Skin of body (tissue), 3 donors: ENCODE measurements at places on chromosomes 7 and 10.

GRCh38 chr10:8050556-8051108, 3.9 kb upstream of the GATA3 start:
- peak; percentile 8 for DNase-seq

GRCh38 chr7:151402029-151402835, 7.6 kb downstream of the WDR86 start:
- no peak for DNase-seq

DNA sequence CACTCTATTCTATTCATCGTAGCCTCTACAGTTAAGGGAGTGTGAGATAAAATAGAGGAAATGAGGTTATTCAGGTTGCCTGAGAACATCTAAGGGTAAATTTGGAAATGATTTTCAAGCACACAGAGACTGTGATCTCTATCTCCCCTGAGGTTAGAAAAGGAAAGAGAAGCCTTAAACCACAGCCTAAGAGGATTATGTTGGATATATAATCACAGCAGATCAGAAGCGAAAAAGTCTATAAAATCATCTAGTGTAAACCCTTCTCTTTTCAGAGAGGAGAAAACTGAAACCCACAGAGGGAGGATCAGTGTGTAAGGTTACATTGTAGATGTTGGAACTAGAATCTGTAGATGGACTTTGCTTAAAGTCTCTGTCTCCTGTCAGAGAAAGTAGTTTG, 90.6 kb upstream of the SEMA3E start:
- no peak for DNase-seq

GRCh38 chr7:141597966-141598365, 46.8 kb downstream of the AGK start:
- no peak for DNase-seq

DNA sequence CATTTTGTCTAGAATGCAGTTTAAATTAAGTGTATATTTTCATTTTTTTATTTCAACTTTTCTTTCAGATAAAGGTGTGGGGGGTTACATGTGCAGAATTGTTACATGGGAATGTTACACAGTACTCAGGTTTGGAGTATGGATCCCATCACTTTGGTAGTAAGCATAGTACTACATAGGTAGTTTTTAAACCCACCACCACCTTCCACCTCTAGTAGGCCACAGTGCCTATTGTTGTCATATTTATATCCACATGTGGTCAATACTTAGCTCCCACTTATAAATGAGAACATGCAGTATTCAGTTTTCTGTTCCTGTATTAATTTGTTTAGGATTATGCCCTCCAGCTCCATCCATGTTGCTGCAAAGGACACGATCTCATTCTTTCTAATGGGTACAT, 200.6 kb downstream of the CCDC7 start:
- DNase-seq: no peak

GRCh38 chr10:29849126-29849833, 210.1 kb downstream of the JCAD start:
- peak; percentile 85 for DNase-seq

GRCh38 chr10:102408728-102409603, 9.6 kb downstream of the PSD start:
- peak; percentile 78 for DNase-seq

DNA sequence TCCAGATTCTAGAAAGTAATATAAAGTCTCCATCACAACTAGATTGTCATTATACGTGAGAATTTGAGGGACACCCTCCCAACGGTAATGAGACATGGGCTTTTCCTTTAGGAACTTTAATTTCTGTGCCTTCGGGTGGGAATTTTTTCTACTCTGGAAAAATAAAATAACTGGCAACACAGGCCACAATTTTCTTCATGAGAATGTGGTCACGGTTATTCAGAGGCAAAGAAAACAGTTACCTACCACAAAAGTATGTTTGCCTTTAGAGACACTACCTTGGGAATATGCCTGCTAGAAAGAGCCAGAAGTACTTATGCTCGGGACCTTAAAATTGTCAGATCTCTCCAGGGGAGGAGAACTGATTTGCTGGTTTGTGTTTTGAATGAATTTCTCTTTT, 99.4 kb downstream of the ITGA8 start:
- no peak for DNase-seq

- DNase-seq: no peak
Measured at GRCh38 chr7:41193738-41194282, 509.1 kb downstream of the INHBA start.

DNA sequence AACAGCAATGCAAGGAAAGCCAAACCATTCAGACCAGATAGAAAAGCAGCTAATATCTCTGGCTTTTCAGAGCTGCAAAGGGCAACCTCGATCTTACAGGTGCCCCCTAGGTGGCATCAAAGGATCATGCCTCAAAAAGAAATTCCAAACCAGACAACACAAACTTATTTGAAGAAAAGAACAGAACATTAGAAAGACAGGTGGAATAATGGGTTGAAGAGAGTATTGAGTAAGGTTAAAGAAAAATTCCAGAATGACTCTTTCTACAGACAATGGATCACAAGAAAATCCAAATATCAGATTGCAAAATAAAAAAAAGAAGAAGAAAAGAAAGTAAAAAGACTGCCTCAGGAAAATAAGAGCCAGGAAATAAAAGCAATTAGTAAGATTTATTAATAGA, 213.7 kb downstream of the ELMO1 start:
- no peak for DNase-seq

DNA sequence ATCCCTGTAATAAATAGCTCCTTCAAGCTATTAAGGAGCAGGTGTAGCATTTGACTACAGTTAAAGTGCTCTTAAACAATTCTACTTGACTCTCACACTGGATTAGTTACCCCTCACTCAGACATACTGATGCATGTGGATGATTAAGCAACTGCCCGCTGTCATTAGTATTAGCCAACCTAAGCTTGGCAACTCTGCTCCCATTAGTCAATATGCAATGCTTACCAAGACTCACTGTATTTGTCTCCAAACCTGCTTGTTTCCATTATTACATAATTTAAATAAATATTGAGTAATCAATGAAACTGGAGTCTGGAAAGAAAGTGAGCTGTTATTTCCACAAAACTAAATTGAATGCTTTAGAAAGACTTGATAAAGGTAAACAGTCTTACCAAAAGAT, 144.0 kb upstream of the ASAH2 start:
- DNase-seq: no peak

GRCh38 chr10:31129271-31129670, 97.6 kb upstream of the ZNF438 start:
- DNase-seq: no peak

DNA sequence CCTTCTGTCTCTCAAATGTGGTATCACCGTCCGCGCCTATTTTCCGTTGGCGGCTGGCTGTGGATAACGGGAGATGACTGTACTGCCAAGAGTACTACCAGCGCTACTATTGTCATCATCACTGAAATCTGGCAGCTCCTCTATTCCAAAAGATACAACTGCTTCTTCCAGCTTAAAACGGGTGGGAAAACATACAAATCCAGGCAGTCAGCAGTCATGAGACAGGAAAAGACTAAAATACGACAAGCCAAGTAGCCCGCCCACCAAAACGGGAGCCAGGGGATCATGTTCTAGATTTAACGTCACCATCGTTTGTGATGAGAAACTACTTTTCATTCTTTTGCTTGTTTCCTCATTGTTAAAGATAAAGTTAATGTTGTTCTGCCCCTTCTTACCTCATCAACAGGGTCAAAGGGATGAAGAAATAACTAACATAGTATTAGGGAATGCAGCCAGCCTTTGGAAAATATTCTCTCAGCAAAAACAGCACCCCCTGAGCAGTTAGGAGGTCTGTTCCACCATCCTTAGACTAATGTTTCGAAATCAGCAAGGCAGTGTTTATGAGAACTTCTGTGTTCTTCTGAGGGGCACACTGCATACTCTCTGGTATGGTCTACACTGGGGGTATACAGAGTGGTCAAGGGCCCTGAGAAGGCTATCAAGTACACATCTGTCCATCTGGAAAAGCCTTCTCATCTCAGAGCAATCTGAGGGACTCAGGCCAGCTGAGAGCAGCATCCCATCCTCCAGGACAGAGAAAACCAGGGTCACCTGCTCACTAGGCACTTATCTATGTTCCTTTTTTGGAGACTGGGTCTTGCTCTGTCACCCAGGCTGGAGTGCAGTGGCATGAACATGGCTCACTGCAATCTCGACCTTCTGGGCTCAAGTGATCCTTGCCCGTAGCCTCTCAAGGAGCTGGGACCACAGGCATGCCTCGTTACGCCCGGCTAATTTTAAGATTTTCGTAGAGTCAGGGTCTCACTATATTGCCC, 47.5 kb downstream of the GNA12 start:
- peak; percentile 51 for DNase-seq

DNA sequence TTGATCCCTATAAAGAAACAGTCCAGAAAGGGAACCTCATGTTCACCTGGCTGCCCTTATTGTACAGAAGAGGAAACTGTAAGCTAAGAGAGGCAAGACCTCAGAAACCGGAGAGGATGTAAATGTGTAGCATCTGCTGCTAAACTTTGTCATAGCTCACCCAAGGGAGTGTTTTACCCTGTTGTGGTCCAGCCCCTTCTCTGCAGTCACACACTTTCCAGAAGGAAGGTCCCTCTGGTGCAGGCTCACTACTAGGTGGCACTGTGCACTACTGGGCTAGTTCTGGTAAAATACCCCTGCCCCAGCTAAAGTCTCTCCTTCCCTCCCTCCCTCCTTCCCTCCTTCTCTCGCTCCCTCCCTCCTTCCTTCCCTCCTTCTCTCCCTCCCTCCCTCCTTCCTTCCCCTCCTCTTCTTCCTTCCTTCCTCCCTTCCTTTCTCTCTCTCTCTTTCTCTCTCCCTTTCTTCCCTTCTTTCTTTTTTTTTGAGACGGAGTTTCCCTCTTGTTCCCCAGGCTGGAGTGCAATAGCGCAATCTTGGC, 42.5 kb upstream of the LCOR start:
- no peak for DNase-seq

DNA sequence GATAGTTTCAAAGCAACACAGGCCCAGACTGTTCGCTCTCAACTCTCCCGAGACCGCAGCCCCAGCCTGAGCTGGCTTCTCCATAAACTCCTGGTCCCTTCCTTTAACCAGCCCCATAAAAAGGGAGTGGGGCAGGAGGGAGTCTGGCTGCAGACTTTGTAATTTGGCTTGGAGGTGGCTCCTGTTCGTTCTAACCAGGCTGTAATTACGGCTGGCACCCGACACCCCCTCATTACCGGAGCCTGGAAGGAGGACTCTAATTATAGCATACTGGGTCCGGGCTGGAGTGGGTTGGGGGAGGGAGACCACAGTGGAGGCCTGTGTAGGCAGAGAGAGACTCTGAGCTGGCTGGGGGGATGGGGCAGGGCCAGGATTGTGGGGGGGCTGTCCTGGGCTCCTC, 49.7 kb downstream of the UNC5B start:
- DNase-seq: no peak
